ENCODE measurements at places on chromosomes 1 and 21.

DNA sequence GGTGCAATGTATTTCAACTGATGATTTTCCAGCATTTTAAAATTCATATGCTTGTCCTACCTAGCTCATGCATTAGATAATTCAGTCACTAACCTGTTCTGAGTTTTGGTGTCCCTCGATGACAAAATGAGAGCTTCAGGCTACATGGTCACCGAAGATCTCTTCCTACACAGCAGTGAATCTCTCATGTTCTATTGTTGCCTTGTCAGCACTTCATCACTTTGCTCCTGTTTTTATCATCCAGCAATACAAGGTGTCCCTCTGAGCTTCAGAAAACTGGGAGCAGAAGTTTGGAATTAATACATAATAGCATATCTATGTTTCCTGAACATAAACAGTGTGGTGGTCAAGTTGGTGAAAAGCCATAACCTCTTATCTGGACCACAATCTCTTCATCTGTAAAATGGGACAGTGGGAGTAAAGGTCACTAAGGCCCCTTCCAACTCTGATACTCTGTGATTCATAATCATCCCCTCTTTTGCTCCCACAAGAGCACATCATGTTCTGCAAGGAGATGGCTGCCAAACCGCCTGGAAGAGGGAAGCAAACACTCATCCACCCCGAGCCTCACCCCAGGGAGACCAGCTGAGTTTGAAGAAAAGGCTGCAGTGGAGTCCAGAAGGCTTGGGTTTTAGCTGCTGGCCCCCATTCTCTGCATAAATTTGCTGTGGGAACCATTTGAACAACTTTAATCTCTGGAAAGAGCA lies 137.9 kb upstream of the F3 start:
- no peak for DNase-seq

GRCh38 chr1:80021891-80022290 lies 1015.4 kb upstream of the ADGRL4 start:
- no peak for DNase-seq

DNA sequence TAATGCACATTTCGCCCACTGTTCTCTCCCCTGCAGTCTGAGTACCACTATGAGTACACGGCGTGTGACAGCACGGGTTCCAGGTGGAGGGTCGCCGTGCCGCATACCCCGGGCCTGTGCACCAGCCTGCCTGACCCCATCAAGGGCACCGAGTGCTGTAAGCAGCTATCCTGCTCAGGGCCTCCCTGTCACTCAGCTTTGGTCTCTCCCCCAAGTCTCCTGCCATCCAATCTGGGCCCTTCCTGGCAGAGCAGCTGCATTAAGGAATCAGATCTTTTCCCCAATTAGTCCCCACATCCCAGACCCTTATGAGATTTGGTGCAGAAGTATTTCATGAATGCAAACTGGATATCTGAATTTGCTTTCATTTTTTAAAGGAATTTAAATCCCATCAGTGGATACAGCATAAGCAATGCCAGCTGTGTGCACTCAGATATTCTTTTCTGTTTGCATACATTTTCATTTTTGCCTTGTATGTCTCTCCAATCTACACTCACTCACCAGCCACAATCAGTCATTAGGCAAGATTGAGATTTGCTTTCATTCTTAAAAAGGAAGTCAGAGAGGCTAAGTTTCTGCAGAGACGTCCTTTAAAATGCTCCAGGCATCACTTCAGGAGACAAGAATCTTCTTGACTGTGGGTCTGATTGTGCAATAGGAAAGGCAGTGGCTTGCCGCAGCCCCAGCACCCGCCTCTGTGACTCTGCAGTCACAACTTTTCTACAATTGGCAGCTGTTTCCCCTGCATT lies 48.1 kb downstream of the ELAPOR1 start:
- DNase-seq: peak; percentile 89

GRCh38 chr21:14114251-14114650 lies 96.5 kb downstream of the LIPI start:
- no peak for DNase-seq

- peak; percentile 49 for DNase-seq
Measured at GRCh38 chr1:210647406-210648333, 319.0 kb downstream of the HHAT start.

GRCh38 chr1:25066731-25067517 lies 136.8 kb upstream of the RUNX3 start:
- no peak for DNase-seq

- DNase-seq: peak; percentile 82
Measured at GRCh38 chr1:22639286-22639685, 2.9 kb downstream of the C1QA start.

DNA sequence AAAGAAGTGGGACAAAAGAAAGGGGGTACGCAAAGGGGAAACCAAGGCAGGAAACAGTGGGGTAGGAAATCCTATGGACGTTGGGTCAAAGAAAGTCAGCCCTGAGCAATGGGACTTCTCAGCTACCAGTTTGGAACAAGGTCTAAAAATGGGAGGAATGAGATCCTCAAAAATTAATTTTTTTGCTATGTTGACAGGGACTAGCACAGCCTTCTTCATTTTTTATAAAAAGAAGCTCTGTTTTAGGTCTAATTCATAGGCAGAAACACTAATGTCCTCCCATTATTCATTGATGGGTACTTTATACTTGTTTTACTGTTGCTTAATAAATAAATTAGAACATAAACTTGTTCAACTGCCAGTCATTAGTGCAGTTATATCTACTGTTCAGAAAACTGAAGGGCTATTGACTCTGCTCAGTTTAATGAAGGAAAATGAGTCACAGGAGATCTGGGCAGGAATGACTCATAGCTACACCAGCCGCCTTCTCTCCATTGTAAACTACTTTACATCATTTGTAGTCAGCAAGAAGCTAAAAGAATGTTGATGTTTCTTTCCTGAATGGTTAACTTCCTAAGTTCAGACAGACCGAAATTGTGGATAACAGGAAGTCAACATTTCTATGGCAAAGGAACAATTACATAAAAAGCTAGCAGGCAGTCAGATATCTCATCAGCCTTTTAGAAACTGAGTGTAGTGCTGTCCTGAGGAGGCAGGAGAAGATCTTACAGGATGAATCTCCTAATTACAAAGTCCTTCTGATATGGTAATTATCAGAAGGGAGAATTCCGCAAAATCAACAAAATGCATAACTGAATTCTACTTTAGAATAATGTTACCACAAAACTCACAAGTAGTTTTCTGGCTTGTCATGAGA lies 356.4 kb upstream of the PKN2 start:
- peak; percentile 86 for DNase-seq

GRCh38 chr1:115676498-115677181 lies 34.9 kb downstream of the VANGL1 start:
- DNase-seq: no peak

GRCh38 chr1:233172201-233172600 lies 123.3 kb downstream of the PCNX2 start:
- DNase-seq: peak; percentile 72

- no peak for DNase-seq
Measured at GRCh38 chr1:51282605-51283004, 46.5 kb downstream of the RNF11 start.

GRCh38 chr1:162000053-162000420 lies 23.6 kb downstream of the OLFML2B start:
- DNase-seq: no peak

- DNase-seq: peak; percentile 24
Measured at GRCh38 chr21:42336054-42336453, 14.7 kb downstream of the TFF2 start.

GRCh38 chr1:93137604-93138292 lies 42.5 kb downstream of the TMED5 start:
- DNase-seq: peak; percentile 15

GRCh38 chr1:66464802-66465201 lies 69.2 kb upstream of the SGIP1 start:
- DNase-seq: peak; percentile 100
